Activated CD4-positive, alpha-beta T cell treated with anti-CD3 and anti-CD28 coated beads for 48 hours (primary cell): ENCODE measurements at places on chromosomes 5 and 9.

DNA sequence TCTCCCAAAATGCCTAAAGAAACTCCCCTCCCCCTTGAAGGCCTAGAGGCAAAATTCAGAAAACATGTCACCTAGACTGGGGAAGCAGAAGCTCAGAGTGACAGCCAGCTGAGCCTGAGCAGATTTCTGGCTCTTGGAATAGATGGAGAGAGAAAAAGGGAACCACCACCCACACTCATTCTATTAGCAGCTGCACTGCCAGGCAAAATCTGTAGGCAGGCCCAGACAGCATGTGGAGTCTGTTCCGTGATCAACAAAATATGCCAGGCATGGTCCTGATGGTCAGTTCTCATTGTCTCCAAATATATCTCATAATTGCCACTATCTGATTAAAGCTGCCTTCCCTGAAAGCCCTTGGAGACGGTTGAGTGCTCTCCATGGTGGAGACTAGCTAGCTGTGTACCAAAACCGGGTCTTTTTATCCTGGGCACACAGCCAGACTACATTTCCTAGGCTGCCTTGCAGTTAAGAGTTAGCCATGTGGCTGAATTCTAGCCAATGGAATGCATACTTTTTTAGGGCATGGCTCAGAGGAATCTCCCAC, 131.7 kb upstream of the GPR151 start:
- DNase-seq: no peak

- no peak for DNase-seq
These were observed 50.8 kb downstream of the SERINC5 start for GRCh38 chr5:80204808-80205614.

GRCh38 chr9:118596374-118597015, 772.7 kb downstream of the BRINP1 start:
- no peak for DNase-seq

DNA sequence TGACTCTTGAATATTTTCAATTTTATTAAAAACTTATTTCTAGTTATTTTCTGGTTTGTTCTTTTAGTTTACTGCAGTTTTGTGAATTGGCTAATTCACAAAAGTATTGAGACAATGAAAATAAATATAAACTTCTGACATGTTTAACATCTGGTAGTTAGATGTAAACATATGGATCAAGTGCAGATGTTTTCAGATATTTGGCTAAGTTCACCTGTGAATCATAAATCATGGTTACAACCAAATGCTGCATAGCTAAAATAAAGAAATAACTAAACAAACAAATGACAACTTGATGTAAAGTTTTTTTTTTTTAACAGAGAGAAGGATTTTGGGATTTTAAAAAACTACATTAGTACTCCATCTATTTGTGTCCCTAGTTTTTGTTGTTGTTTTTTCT, 484.6 kb downstream of the SLCO4C1 start:
- DNase-seq: no peak

- no peak for DNase-seq
These were observed 14.4 kb downstream of the GLDC start for GRCh38 chr9:6631207-6631512.

DNA sequence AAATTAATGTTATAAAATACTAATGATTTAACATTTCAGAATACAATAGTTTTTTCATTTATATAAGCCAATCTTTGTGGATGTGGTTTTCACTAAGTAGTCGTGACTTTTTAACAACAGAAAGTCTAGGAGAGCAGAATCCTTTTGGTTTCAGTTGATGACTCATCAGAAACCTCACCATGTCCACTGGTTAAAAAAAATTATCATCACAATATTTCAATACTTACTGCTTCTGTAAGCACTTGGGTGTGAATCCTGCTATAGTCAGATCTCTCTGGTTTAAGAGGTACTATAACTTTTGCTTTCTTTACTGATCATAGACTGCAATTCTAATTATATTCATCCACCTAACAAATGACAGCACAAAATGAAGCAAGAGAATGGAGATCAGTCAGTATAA, 77.2 kb downstream of the MRPS30 start:
- no peak for DNase-seq

- peak; percentile 28 for DNase-seq
These were observed 283.3 kb upstream of the TUT7 start for GRCh38 chr9:86637515-86637914.

DNA sequence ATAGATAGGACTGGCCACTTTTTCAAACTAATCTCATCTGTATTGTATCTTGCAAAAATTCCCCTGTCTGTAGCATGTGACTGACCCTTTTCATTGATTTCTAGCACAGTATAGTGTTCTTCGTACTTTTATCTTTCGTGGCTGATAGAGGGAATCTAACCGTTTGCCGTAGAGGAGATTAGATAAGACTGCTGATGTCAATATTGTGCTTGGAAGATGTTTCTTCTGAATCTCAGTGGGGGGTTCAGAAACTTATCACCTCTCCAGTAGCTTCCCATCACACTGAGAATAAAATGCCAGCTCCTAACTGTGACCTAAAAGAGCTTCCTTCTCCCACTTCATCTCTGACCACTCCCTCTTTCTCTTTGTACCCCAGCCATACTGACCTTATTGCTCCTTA, 25.4 kb upstream of the ALDOB start:
- no peak for DNase-seq

GRCh38 chr9:126435105-126435504, 108.5 kb downstream of the MVB12B start:
- no peak for DNase-seq

DNA sequence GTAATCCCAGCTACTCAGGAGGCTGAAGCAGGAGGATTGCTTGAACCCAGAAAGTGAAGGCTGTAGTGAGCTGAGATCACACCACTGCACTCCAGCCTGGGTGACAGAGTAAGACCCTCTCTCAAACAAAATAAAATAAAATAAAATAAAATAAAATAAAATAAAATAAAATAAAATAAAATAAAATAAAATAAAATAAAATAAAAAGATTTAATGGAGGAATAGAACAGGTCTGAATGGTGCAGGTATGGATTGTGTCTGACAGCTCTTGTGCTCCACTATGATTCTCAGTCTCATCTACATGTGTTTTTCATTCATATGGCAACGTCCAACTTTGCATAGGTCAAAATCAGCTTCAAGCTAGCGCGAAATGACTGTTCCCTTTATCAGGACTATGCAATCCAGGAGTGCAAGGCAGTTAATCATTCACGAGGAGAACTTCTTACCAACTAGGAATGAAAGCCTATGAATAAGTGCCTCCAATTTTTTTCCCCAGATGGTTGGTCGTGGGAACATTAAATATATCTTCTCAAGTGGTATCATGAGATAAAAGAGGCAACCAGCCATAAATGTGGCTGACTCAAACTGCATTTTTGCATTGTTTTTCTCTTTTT, 1392.3 kb upstream of the CDH9 start:
- no peak for DNase-seq

DNA sequence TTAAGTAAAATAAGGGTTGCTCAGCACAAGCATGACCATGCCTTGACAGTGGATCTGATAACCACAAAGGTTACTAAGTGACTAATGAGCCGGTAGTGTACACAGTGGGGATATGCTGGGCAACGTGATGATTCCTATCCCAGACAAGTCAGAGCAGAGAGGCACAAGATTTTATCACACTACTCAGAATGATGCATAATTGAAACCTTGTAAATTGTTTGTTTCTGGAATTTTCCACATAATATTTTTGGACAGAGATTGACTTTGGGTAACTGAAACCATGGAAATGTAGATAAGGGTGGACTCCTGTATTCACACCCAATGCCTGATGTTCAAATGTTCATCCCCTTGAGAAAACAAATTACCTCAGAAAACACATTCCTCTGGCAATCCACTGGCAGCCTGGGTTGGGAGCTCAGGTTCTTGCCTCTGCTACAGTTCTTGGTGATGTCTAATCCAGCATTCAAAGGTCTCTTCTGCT, 16.2 kb upstream of the ERAP1 start:
- DNase-seq: peak; percentile 35

- no peak for DNase-seq
These were observed 179.6 kb downstream of the MLLT3 start for GRCh38 chr9:20442461-20443319.

- no peak for DNase-seq
These were observed 362.6 kb upstream of the SMC2 start for GRCh38 chr9:103731541-103731940.

DNA sequence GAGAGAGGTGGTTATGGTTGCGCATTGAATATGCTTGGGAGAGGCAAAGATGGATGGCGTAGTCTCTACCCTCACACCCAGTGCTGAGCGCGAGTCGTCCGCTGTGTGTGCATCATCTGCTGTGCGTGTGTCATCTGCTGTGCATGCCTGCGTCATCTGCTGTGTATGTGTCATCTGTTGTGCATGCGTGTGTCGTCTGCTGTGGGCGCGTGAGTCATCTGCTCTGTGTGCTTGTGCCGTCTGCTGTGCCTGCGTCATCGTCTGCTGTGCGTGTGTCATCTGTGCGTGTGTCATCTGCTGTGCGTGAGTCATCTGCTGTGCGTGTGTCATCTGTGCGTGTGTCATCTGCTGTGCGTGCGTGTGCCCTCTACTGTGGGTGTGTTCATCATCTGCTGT, 68.0 kb upstream of the IRX4 start:
- DNase-seq: peak; percentile 18

- DNase-seq: no peak
These were observed 305.4 kb upstream of the NUDT12 start for GRCh38 chr5:103867857-103868598.

GRCh38 chr5:169011451-169011850, 289.5 kb downstream of the SLIT3 start:
- no peak for DNase-seq

DNA sequence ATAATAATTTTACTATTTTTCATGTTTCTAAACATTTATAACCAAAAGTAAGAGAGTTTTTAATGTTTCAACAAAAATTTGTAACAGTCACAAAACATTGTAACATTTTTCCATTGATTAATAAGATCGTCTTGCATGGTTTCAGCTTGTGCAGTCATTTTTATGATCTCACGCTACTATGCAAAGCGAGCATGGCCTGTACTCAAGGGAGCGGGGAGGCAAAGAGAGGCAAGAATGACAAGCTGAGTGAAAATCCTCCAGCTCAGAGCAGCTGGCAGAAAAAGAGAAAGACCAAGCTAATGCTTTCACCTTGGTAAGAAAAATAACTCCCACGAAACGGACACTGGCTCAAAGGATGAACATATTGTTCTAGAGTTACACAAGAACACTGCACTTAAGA, 90.0 kb upstream of the SV2C start:
- no peak for DNase-seq

GRCh38 chr9:108850293-108850897, 5.4 kb downstream of the ACTL7B start:
- no peak for DNase-seq

DNA sequence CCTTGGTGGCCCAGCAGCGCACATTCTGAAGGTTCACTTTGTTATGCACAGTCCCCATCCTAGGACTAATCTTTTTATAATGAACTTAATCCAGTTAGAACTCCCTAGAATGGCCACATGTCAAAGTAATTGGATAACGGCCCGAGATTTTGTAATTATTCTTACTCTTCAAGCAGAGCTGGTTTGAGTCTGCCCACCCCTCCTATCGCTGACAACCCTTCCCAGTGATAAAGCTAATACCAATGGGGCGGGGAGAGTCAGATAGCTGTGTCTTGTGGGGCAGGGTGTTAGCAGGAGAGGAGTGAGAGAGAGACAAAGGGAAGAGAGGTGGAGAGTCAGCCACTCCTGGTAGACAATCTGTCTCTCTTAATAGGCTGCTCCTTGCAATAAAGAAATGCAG, 356.9 kb downstream of the SLIT3 start:
- no peak for DNase-seq

GRCh38 chr5:1295650-1296037, 776 bp upstream of the TERT start:
- DNase-seq: no peak

- no peak for DNase-seq
These were observed 363.1 kb downstream of the PRELID2 start for GRCh38 chr5:145471831-145472612.

- no peak for DNase-seq
These were observed 64.4 kb upstream of the TNFSF8 start for GRCh38 chr9:114994768-114995167.

DNA sequence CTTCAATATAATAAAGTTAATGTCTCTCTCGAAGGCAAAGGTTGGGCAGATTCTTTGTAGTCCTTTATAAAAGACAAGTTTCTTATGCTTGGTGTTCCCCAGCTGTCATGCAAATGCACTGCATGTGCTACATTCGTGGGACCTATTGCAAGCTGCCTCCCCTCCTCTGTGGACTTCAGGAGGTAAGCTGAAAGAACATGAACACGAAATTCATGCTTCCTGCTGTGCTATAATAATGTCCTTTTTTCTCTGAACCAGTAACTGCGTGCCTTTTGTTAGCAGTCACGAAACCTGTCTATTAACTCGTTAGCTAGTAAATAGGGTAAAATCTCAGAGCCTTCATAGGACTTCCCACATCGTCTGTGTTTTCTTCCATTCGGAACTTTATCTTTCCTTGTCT, 363.5 kb downstream of the CDH9 start:
- DNase-seq: no peak

DNA sequence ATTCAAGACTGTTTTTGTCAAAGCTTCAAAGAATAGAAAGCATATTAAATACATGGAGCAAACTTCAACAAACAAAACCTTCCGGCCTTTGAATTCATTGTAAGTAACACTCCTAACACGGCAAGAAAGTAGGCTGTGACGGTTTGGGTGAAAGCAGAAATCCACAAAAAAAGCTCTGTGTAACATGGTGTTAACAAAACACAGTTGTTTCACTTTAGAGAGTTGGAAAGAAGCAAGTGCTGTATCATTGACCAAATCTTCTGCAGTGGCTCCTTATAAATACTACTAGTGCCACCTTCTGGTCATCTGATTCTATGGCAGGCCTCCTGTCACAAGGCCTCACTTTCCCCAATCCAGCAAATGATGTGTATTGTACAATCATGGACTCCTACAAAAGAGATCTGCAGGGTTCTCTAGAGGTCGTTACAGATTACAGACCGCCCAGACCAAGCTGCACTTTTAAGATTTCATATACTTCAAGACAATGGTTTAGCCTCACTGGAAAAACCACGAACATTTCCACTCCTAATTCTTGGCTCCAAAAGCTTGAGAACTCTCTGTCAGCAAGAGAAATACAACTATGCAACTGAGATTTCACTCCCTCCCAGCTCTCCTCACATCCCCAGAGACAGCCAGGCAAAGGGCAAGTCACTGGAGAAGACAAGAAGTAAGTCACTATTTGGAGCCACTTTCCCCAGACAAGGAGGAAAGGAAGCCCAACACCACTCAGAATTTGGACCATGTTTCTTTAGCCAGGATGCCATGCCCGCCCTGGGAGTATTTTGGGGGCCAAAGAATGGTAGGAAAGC, 196.2 kb downstream of the DTWD2 start:
- DNase-seq: peak; percentile 15

DNA sequence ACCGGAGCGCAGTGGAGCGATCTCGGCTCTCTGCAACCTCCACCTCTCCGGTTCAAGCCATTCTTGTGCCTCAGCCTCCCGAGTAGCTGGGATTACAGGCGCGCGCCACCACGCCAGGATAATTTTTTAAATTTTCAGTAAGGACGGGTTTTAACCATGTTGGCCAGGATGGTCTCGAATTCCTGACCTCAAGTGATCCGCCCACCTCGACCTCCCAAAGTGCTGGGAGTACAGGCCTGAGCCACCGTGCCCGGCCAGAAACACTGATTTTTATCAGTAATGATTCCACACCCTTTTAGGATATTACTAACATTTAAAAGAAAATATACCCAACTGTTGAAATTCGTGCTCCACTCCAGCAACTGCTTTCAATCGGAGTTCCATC, 464 bp upstream of the FAM151B start:
- DNase-seq: no peak

GRCh38 chr9:83422527-83422926, 115.7 kb downstream of the FRMD3 start:
- DNase-seq: no peak
